ENCODE measurements at places on chromosomes 4 and X.

DNA sequence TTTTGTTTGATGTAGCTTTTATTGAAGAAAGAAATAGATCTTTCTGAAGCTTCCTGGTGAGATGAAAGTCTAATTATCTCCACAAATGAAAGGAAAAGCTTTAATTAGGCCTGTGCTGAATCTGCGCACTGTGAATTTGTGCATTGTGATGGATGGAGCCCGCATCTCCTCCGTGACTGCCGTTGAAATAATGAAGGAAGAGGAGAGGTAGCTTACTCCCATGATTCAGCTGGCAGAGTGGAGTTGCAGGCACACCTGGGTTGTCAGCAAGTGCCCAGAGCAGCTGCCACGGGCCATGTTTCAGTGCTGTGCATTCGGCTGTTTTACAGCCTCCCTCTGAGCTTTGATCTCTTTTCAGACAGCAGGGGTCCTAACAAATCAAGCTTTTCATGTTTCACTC, 735.3 kb upstream of the TENM3 start:
- no peak overlapping the region for H3K4me3 ChIP-seq
- no peak overlapping the region for H3K27ac ChIP-seq
- H3K4me1 ChIP-seq: no peaks in the 10 kb centered on the region

GRCh38 chrX:153474718-153475117, 4.3 kb upstream of the HAUS7 start:
- H3K36me3 ChIP-seq: no peaks in the 10 kb centered on the region
- peaks cover 5% of the 10 kb centered on the region for H3K4me1 ChIP-seq

GRCh38 chr4:185590982-185591381, 55.7 kb upstream of the PDLIM3 start:
- H3K4me3 ChIP-seq: no peak overlapping the region
- DNase-seq: no peak
- peaks cover 13% of the 10 kb centered on the region for H3K4me1 ChIP-seq
- H3K36me3 ChIP-seq: peaks cover 5% of the 10 kb centered on the region
- no peaks in the 10 kb centered on the region for H3K27me3 ChIP-seq

DNA sequence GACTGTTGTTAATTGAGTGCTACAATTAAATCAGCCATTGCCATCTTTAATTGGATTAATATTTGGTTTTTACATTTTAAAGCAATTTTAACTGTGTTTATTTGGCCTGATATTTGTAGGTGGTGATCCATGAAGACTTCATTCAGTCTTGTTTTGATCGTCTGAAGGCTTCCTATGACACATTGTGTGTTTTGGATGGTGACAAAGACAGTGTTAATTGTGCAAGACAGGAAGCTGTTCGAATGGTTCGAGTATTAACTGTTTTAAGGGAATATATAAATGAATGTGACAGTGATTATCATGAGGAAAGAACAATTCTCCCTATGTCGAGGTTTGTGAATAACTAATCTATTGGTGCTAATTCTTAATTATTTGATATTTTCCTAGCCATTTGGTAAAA, 82.6 kb downstream of the USP9X start:
- no peak for DNase-seq
- no peak overlapping the region for H3K27ac ChIP-seq
- no peaks in the 10 kb centered on the region for H3K4me1 ChIP-seq
- H3K4me3 ChIP-seq: no peak overlapping the region
- peaks cover 35% of the 10 kb centered on the region for H3K36me3 ChIP-seq

GRCh38 chr4:40992472-40993295, 221.7 kb downstream of the APBB2 start:
- H3K4me1 ChIP-seq: peaks cover 74% of the 10 kb centered on the region
- H3K4me3 ChIP-seq: no peak overlapping the region
- no peak overlapping the region for H3K27ac ChIP-seq
- H3K36me3 ChIP-seq: no peaks in the 10 kb centered on the region
- DNase-seq: no peak

DNA sequence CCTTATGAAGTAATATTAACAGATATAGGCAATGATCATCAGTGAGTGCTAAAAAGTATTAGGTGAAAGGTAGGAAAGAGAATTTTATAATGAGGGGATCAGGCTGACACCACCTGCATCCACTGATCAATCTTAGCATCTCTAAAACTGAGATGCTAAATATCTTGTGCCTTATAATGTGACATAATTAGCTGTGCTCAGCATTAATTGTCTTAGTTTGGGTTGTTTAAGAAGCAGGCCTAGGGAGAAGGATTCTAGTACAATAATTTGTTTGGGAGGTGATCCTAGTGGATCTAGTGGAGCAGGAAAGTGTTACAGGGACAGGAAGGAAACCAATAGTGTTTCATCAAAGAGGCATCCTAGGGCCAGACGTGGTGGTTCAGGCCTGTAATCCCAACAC, 22.2 kb upstream of the PAPSS1 start:
- no peak for DNase-seq
- H3K27me3 ChIP-seq: no peaks in the 10 kb centered on the region
- no peak overlapping the region for H3K4me3 ChIP-seq
- no peak overlapping the region for H3K27ac ChIP-seq
- no peaks in the 10 kb centered on the region for H3K36me3 ChIP-seq

DNA sequence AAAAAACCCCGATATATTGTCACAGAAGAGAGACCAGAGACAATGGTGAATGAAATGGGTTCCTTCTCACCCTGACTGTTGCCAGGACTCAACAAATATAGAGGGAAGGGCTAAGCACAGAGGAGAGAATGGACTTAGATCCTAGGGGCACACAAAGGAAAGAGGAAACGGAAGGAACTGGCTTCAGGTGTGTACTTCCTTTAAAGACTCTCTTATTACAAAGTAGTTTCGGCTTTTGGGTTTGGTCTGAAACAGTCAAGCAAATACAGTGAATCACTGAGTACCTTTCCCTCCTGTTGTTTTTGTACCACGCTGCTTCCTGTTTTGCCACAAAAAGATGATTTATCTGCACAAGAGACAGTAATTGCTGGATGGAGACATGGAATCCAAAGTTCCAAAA, 46.1 kb upstream of the S100G start:
- H3K27me3 ChIP-seq: no peaks in the 10 kb centered on the region
- no peak overlapping the region for H3K27ac ChIP-seq
- no peak for DNase-seq
- H3K4me1 ChIP-seq: no peaks in the 10 kb centered on the region
- H3K36me3 ChIP-seq: no peaks in the 10 kb centered on the region
- no peak overlapping the region for H3K4me3 ChIP-seq

DNA sequence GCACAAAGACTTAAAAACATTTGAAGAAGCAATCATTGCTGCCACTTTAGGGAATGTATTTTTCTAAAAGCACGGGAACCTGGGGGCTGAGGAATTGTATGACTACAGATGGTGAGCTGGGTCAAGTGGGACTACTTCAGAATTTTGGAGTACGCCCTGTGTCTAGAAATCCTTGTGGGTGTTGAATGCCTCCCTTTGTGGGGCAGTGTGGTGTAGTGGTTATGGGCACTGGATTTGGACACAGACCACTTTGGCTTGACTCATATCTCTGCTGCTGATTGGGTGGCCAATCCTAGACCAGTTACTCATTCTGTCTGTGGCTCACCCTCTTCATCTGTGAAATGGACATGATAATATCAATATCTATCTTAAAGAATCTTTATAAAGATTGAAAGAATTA, 155.0 kb upstream of the RPS6KA3 start:
- no peaks in the 10 kb centered on the region for H3K4me1 ChIP-seq
- no peaks in the 10 kb centered on the region for H3K36me3 ChIP-seq
- no peak overlapping the region for H3K27ac ChIP-seq
- H3K27me3 ChIP-seq: no peaks in the 10 kb centered on the region
- no peak for DNase-seq
- H3K4me3 ChIP-seq: no peak overlapping the region

GRCh38 chr4:32858971-32859370, 2138.8 kb downstream of the PCDH7 start:
- H3K27me3 ChIP-seq: no peaks in the 10 kb centered on the region
- no peaks in the 10 kb centered on the region for H3K4me1 ChIP-seq
- DNase-seq: no peak
- H3K27ac ChIP-seq: no peak overlapping the region
- H3K4me3 ChIP-seq: no peak overlapping the region

DNA sequence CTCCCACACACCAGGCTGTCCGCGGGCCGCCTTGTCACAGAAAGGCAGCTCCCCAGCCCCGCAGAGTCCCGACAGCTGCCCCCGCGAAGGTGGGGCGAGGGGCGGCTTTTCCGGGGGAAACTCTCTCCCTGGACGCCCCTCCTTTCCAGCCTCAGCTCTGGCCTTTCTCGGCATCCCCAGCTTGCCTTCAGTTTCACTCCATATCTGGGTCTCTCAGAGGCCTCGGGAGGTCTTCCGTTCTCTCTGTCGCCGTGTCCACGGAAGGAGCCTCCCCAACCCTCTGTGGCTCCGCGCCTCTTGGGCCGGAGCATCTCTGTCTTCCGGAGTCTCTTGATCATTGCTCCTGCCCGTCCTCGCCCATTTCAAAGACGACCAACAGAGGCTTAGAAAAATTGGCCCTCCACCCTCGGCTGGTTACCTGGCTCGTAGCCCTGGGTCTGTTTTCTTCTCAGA, 6.1 kb upstream of the MSX1 start:
- no peak for DNase-seq
- peaks cover 13% of the 10 kb centered on the region for H3K4me1 ChIP-seq
- H3K4me3 ChIP-seq: peak overlapping the region; percentile 8
- peaks cover 35% of the 10 kb centered on the region for H3K27me3 ChIP-seq

DNA sequence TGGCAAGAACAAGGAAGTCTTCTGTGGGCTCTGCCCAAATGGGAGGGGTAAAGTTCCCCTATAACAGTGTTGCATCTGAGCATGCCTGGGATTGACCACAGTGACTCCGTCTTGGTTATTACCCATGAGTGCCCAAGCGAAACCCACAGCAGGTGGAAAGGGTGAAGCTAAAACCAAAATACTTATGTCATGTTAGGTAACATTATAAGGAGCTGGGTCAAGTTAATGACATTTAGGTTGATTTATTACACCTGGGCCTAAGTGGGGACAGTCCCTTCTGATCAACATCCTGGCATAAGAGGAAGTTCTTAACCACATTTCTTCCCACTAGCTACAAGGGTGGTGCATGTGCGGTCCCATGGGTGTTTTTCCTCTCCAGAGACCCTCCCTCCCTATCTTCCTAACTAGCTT, 1.3 kb upstream of the ZNF732 start:
- no peak overlapping the region for H3K27ac ChIP-seq
- DNase-seq: no peak
- no peaks in the 10 kb centered on the region for H3K27me3 ChIP-seq
- peaks cover 7% of the 10 kb centered on the region for H3K4me1 ChIP-seq
- H3K4me3 ChIP-seq: no peak overlapping the region
- H3K36me3 ChIP-seq: no peaks in the 10 kb centered on the region

- H3K4me3 ChIP-seq: no peak overlapping the region
- no peak overlapping the region for H3K27ac ChIP-seq
- H3K4me1 ChIP-seq: no peaks in the 10 kb centered on the region
- no peak for DNase-seq
- H3K36me3 ChIP-seq: no peaks in the 10 kb centered on the region
These were observed 323.2 kb downstream of the IL1RAPL1 start for GRCh38 chrX:28910487-28910886.

GRCh38 chrX:150635952-150636351, 57.2 kb upstream of the MTMR1 start:
- H3K36me3 ChIP-seq: peaks cover 4% of the 10 kb centered on the region
- no peaks in the 10 kb centered on the region for H3K27me3 ChIP-seq
- no peak overlapping the region for H3K27ac ChIP-seq
- no peak overlapping the region for H3K4me3 ChIP-seq

GRCh38 chr4:151694961-151695720, 65.7 kb downstream of the GATB start:
- H3K4me3 ChIP-seq: no peak overlapping the region
- H3K27ac ChIP-seq: no peak overlapping the region
- DNase-seq: no peak
- no peaks in the 10 kb centered on the region for H3K36me3 ChIP-seq
- peaks cover 5% of the 10 kb centered on the region for H3K4me1 ChIP-seq

DNA sequence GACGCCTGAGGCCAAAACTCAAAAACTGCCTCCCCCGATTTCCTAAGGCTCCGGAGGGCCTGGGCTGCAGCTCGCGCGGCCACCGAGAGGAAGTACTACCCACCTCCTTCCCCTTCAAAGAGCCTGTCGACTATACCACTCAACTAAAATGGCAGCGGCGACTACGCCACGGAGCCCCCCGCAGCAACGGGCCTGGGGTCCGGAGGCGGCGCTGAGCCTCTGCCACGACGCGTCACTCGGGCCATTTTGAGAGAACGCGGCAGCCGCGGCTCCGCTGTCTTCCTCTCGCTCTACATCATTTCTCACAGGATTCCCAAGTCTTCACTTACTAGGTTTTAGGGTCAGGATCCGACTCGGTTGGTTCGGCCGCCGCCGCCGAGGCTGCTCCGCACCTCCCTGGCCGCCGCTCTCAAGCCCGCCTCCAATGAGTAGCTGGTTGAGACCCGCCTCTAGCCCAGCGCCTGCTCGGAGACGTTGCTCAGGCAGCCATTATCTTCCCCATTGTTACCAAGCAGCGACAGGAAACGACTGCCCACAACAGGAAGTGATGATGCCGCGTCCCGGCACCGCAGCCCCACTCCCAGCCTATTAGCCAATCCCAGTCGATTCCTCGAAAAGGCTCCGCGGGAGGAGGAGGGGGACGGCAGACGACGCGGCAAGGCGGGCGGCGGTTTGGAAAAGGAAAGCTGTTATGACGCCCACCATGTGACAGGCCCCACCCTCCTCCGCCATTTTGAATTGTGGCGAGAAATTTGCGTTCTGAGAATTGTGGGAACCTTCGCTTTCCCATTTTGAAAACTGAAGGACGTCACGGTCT, at the start of gene RLIM:
Gene RLIM, minus strand, starts transcription at position 532 of the 817 bp plus-strand sequence. CDS start 18,647 bp downstream, outside the sequence.
- H3K4me3 ChIP-seq: peak within 1 kb of the TSS; percentile 81
- peak; percentile 94 for DNase-seq
- H3K27ac ChIP-seq: peak within 1 kb of the TSS; percentile 96
- H3K36me3 ChIP-seq: no peaks in the 10 kb centered on the region
- H3K27me3 ChIP-seq: no peaks in the 10 kb centered on the region
- no peaks in the 10 kb centered on the region for H3K4me1 ChIP-seq

GRCh38 chr4:72505314-72505744, 63.7 kb downstream of the ADAMTS3 start:
- no peak overlapping the region for H3K27ac ChIP-seq
- no peaks in the 10 kb centered on the region for H3K27me3 ChIP-seq
- no peaks in the 10 kb centered on the region for H3K4me1 ChIP-seq
- no peak overlapping the region for H3K4me3 ChIP-seq
- H3K36me3 ChIP-seq: no peaks in the 10 kb centered on the region
- DNase-seq: peak; percentile 13

- no peaks in the 10 kb centered on the region for H3K27me3 ChIP-seq
- no peaks in the 10 kb centered on the region for H3K36me3 ChIP-seq
- no peaks in the 10 kb centered on the region for H3K4me1 ChIP-seq
- DNase-seq: no peak
- H3K27ac ChIP-seq: no peak overlapping the region
These were observed 457.4 kb downstream of the CENPC start for GRCh38 chr4:67087897-67088296.

DNA sequence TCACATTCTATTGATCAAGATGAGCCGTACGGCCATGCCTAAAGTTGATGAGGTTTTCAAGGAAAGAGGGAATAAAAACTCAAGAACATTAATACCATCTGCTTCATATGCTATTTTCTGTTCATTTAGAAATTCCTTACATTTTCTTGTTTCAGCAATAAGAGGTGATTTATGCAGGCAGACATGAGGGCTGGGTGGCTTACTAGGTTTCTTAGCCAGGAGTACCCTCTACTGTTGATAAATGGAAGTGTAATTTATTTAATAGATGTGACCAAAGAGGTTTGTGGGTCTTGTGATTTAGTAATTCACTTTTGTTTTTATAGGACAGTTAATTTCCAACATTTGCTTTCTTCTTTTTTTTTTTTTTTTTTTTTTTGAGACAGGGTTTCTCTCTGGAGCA, 6.4 kb upstream of the SMIM9 start:
- DNase-seq: peak; percentile 3
- no peaks in the 10 kb centered on the region for H3K27me3 ChIP-seq
- no peaks in the 10 kb centered on the region for H3K4me1 ChIP-seq
- H3K36me3 ChIP-seq: no peaks in the 10 kb centered on the region
- no peak overlapping the region for H3K4me3 ChIP-seq

Measured in thyroid gland (tissue), 4 donors.